ENCODE measurements at places on chromosomes 2 and 18.

- DNase-seq = no peak
These were observed 38.4 kb upstream of the PAPOLG start for GRCh38 chr2:60717691-60718090.

DNA sequence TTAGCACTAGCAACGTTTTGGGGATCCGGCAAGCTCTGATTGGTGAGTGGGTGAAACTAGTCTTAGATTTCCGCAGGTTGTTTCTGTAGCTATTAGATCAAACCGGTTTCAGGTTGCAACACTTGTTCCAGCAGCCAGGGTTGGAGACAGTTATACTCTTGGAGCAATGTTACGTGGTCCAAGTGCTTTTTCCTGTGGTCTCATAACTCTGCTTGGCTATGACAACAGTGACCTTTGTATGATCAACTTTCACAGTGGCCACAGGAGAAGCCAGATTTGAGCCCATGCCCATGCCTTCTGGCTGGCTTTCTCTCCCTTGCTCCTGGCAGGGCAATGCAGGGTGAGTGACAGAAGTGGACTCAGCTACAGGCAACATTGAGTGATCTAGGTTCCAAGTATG is 84.5 kb upstream of the TAF1B start:
- DNase-seq = no peak

GRCh38 chr2:127097841-127098651 is 8.9 kb downstream of the BIN1 start:
- no peak for DNase-seq

GRCh38 chr2:111049792-111050640 is 70.7 kb upstream of the BCL2L11 start:
- no peak for DNase-seq

GRCh38 chr2:136130511-136130910 is 12.6 kb upstream of the CXCR4 start:
- DNase-seq = no peak

Data from fibroblast of mammary gland (primary cell).